ENCODE measurements at places on chromosomes 7 and 10. TPM values are rescaled to one million over a fixed set of nuclear protein-coding genes. Genes with fewer than 3 reads are reported as not detected.
A peak's percentile ranks its signal among the peaks of the same experiment; 100 is the strongest.

- peak; percentile 73 for DNase-seq
Observed at GRCh38 chr7:2800931-2801688, 43.0 kb downstream of the GNA12 start.

DNA sequence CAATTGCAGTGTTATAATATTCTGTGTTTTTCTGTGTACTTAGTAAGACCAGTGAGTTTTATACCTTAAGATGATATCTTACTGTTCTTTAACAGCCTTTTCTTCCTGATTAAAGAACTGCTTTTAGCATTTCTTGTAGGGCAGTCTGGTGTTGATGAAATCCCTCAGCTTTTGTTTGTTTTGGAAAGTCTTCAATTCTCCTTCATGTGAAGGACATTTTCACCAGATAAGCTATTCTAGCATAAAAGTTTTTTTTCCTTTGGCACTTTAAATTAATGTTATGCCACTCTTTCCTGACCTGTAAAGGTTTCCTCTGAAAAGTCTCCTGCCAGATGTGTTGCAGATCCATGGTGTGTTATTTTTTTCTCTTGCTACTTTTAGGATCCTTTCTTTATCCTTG, 1059.8 kb downstream of the LRMDA start:
- no peak for DNase-seq

GRCh38 chr10:79202188-79203013, 133.6 kb downstream of the ZMIZ1 start:
- DNase-seq: peak; percentile 49

DNA sequence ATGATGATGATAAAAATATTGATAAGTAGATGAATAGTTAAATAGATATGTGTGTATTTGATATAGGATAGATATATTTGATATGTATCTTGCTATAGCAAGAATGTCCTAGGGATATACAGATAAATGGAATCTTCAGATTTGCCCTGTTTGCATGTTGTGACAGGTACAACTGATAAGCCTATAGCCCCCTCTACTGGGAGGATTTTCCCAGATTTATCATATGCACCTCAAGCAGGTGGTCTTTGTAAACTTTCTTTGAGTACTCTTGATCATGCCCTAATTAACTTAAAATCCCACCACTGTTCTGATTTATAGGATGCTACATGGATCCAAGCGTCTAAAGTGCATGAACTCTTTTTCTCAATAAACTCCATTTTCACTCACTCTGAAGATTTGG, 1050.7 kb downstream of the SORCS3 start:
- DNase-seq: no peak

GRCh38 chr7:34727464-34727995, 69.5 kb downstream of the NPSR1 start:
- no peak for DNase-seq

- DNase-seq: no peak
Observed at GRCh38 chr10:35641676-35642034, 441 bp downstream of the FZD8 start.

DNA sequence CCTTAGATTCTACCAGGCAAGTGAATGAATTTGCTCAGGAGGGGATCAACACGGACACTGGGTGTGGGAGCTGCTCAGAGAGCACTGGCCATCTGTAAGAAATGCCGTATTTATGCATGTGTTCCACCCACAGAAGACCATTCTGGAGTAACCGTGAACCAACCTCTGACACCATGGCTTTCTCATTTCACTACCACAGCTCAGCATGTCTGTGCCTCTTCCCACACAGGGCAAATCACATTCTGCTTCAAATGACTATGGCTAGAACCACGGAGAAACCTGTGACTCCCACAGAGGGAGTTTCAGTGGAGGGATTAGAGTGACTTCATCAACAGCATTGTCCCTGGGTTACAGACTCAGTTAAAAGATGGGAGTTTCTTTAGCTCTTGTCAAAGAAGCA, 893.4 kb downstream of the XPNPEP1 start:
- DNase-seq: no peak

DHX32 gene
- polyA plus RNA-seq: 38.2 TPM

- no peak for DNase-seq
Observed at GRCh38 chr7:95950698-95951097, 178.3 kb downstream of the DYNC1I1 start.

STEAP1 gene
- 0.29 TPM for polyA plus RNA-seq

DNA sequence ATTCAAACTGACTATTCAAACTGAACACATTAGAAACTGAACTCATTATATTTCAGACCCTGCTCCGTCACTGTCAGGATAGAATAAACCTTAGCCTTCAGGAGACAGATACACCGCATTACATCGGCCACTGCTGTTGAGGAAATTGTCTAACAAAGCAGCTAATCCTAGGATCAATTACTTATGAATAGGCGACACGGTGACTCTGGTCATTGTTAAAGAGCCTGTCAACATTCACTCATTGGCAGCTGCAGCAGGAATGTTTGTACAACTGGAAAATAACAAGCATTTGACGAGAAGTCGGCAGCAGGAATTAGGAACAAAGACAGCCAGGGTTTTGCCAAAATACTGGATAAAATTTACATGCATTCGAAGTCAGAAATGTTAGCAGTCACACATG, 112.0 kb upstream of the MKX start:
- DNase-seq: no peak

- DNase-seq: no peak
Observed at GRCh38 chr7:115352375-115352774, 430.5 kb downstream of the MDFIC start.

- peak; percentile 64 for DNase-seq
Observed at GRCh38 chr10:71998840-71999194, 34.6 kb downstream of the CHST3 start.

MYH16 gene
- polyA plus RNA-seq: not detected

DNA sequence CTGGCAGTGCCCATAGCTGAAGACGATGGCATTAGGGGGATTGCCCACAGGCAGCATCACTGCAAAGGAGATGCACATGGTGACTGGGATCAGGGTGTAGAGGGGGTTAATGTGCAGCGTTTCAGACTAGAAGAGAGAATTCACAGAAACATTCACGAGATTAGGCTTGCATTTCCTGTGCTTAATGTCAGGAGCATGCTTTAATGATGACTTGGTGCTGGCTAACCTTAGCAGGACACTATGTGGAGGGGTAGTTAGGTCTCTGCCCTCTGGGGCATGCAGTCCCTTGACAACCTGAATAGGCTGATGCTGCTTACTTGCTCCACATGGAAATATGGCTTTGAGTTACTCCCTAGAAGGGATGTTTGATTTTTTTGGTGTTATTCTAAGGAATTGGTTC, 21.8 kb downstream of the STMP1 start:
- DNase-seq: no peak

DNA sequence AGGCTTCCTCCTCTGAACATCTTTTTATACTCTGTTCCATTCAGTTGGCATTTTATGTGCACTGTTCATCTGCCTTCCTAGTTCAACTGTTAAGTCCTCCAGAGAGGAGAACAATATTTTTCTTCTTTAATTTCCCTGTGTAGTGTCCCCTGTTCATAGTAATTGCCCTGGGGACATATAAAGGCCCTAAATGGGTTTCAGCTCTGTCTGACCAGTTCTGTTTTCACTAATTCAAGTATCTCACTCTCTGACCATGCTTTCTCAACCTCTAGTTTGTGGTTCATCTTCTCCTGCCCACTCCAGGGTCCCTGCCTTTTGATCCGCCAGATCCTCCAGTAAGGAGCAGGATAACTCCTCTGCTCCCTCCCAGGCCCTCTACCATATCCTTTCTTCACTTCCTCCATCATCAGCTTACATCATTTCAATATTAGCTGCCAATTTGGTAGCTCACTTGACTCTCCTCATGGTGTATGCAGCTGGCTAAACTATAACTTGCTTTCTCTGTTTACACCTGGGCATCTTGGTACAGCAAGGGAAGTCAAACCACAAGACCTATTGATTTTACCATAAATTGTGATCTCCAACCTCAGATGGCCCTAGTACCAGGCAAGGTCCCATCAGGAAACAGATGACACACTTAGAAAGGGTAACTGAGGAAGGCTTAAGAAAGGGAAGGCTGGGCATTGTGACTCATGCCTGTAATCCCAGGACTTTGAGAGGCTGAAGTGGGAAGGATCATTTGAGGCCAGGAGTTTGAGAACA, 17.7 kb upstream of the C10orf67 start:
- no peak for DNase-seq

- no peak for DNase-seq
Observed at GRCh38 chr10:43960981-43961380, 312.3 kb upstream of the ZNF32 start.

DNA sequence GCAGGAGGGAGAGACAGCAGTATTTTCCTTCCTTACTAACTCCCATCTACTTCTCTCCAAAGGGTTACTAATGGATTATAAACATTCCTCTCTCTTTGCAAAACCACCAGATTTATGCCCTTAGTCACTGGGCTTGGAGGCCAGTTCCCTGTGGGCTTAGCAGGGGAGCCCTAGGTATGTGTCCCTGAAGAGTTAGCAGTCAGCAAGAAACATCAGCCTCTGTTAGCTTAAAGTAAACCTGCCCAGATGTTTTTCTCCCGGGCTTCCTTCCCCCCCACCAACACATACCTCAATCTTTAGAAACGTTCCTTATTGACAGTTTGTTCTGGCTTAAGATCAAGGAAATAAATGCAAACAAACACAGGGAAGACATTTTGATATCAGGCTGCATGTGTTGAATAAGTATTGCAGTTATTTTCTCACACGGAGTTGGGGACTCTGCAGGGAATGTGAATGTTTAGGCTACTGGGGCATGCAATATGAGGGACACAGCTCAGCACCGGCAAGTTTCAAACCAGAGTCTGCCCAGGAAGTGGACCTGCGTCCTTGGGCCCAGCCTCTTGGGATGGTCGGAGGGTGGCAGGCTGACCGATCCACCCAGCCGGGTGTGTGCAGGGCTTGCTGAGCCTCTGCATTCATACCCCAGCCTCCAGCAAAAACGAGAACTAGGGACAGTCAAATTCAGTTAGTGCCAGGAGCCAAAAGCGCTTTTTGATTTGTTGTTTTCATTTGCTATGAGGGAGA, 252.0 kb upstream of the GRB10 start:
- DNase-seq: no peak

- DNase-seq: no peak
Observed at GRCh38 chr7:115183431-115184057, 261.6 kb downstream of the MDFIC start.

GRCh38 chr7:141979568-141979967, 6.0 kb upstream of the TAS2R38 start:
- DNase-seq: no peak

WDR86 gene
- 0.17 TPM for polyA plus RNA-seq

DNA sequence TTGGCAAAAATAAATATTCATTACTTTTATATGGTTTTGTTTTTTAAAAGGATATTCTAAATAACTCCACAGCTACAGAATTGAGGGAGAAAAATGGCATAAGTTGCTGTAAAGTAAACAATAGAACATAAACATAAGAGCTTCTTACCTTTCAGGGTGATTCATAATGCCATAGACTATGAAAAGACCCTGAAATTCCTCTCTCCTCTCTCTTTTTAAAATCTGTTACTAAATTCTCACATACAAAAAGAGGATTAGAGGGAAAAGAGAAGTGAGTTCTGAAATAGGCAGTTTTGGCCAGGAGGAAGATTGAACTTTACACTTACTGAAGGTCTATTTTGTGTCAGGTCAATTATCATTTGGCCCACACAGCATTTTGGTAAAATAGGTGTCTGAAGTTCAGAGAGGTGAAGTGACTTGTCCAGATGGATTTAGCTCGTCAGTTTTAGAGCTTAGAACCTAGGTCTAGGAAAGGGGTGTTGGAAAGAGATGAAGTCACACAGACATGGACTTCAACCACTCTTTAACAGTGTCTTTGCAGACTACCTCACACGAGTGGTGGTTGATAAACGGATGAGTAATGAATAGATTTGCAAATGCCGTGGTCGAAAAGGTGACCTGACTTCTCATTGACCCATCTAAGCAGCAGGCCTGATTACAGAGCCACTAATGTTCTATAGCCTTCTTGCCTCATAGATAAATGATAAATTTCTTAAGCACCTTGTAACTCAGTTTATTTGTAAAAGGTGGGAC, 190.6 kb upstream of the CCDC6 start:
- no peak for DNase-seq

GPR158 gene
- polyA plus RNA-seq: not detected

GRCh38 chr7:129925416-129926002, 27.3 kb downstream of the UBE2H start:
- DNase-seq: no peak

MAP3K8 gene
- polyA plus RNA-seq: 14.0 TPM

PAPOLB gene
- polyA plus RNA-seq: 0.01 TPM

SPDYE1 gene
- not detected for polyA plus RNA-seq

DNA sequence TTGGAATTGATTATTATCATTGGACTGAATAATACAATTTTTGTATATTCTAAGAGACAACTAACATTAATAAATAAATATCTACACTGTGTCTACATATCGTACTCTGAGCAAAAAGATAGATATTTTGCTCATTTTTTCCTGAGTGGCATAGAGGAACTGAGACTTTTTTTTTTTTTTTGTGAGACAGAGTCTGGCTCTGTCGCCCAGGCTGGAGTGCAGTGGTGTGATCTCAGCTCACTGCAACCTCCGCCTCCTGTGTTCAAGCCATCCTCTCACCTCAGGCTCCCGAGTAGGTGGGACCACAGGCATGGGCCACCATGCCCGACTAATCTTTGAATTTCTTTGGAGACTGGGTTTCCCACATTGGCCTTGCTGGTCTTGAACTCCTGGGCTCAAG, 14.0 kb downstream of the KMT2E start:
- DNase-seq: no peak

DNA sequence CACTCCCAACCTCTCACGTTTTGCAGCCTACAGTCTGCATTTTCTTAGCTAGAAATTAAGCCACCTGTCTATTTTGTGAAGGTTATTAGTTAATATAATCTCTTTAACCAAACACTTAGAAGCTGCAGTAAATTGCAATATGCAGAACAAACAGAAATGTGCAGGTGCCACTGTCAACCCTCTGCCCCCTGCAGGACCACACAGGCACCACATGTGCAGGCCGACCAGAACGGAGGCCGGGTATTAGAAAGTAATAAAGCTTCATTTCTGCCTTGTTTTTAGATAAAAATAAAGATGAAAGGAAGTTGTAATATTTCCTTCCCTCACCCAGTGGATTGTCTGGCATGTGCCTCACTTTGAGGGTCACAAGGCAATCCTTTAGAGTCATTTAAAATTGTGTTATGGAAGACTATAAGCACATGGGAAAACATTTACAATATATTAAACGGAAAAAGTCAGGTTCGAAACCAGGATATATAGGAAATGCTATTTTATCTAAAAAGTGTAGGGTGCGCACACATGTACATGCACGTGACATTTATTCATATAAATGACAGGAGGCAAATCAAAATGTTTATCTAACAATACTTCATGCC, 158.2 kb downstream of the ARHGAP12 start:
- DNase-seq: peak; percentile 60

GRCh38 chr10:116694243-116694926, 48.0 kb downstream of the HSPA12A start:
- no peak for DNase-seq

HERC4 gene
- 10.0 TPM for polyA plus RNA-seq

GRCh38 chr7:87426160-87426559, 49.3 kb downstream of the ABCB4 start:
- DNase-seq: no peak

DNA sequence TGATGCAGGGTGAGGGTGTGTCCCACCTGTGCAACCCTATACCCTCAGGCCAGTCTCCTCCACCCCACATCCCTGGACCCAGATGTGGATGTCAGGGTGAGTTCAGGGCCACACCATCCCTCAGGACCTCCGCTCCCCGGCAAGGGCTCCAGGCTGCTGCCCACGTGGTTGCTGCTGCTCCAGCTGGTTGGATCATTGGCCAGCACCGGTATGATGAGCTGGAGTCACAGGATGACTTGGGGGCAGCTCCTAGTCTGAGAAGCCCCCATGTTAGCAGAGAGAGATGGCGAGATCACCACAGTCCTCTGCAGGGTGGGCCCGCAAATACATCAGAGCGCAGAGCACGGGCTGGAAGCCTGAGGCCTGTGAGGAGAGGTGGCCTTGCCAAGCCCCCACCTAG, 103.3 kb upstream of the GDF10 start:
- no peak for DNase-seq
